ENCODE measurements at places on chromosomes 13 and 19. TPM values are rescaled to one million over a fixed set of nuclear protein-coding genes. Genes with fewer than 3 reads are reported as not detected.

DNA sequence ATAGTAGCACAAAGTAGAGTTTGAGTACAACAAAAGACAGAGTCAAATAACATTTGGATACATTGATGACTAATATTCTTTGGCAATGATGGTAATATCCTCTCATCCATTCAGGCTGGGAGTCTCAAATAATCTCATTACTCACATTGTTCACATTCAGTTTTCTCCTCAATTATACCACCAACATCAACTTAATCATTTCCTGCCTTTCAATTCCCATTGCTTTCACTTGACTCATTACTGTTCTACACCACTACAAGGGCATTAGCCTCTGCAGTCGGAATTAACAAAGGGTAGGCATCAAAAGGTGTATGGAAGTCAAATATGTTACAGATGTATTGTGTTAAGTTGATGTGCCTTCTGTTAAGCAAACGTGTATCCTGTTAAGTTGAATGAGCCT lies 518.4 kb upstream of the SLITRK1 start:
- no peaks in the 10 kb centered on the region for H3K36me3 ChIP-seq
- H3K4me1 ChIP-seq: no peaks in the 10 kb centered on the region
- H3K4me3 ChIP-seq: no peak overlapping the region
- DNase-seq: no peak

DNA sequence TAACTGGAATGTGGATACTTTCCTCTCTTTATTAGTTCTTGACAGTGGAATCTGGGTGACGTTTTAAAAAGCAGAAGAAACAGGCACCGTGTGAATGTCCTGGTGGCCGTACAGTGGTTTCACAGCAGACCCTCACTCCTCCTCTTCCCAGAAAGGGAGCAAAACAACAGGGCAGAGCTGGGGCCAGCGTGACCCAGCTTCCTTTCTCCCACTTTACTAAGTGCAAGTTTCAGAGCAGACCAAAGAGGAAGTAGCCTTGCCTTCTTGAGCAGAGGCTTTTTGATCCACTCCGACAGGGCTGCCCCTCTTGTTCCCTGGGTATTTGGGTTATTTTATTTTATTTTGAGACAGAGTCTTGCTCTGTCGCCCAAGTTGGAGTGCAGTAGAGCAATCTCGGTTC lies 19.6 kb upstream of the C19orf33 start:
- no peaks in the 10 kb centered on the region for H3K27me3 ChIP-seq
- no peak overlapping the region for H3K4me3 ChIP-seq
- no peak overlapping the region for H3K27ac ChIP-seq

INSR gene
- total RNA-seq: 0.63 TPM

DNA sequence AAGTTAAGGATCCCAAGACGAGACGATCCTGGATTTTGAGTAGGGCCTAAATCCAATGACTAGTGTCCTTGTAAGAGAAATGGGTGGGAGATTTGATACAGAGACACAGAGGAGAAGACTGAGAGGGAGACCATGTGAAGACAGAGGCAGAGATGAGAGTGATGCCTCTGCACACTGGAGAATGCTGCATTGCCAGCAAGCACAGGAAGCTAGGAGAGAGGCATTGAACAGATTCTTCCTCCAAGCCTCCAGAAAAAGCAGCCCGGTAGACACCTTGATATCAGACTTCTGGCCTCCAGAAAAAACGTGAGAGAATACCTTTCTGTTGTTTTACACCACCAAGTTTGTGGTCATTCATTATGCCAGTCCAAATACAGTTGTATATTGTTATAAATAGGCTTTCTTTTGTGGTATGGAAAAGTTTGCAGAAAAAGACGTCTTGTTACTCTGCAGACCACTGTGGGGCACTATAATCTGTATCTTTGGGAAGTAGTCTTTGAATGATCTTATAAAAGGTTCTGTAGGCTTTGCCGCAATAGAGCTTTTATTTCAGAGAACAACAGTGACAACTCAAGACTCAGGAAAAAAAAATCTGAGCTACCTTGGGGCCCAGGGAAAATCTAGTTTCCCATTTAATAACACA lies 17.9 kb upstream of the RFC3 start:
- H3K4me1 ChIP-seq: peaks cover 12% of the 10 kb centered on the region
- no peak overlapping the region for H3K4me3 ChIP-seq
- no peak overlapping the region for H3K27ac ChIP-seq
- H3K27me3 ChIP-seq: peaks cover 41% of the 10 kb centered on the region
- no peak for DNase-seq

DNA sequence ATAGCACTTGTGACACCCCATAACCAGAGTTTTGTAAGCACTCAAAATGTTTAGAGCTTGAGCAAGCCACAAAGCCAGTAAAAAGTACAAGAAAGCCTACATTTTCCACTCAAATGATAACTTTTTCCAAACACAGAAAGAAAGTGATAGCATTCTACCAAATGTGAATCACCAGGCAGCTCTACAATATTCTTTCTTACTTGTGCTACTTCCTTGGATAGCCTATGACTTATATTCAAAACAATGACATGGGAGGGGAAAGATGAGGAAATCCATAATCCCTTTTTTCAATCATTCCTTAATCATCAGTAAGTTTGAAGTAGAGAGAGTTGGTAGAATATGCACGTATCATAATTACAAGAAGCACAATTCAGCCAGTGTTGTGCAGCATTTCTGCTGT lies 650.8 kb upstream of the PCDH9 start:
- DNase-seq: no peak
- no peak overlapping the region for H3K27ac ChIP-seq
- no peaks in the 10 kb centered on the region for H3K36me3 ChIP-seq
- H3K4me3 ChIP-seq: no peak overlapping the region
- H3K27me3 ChIP-seq: no peaks in the 10 kb centered on the region

DNA sequence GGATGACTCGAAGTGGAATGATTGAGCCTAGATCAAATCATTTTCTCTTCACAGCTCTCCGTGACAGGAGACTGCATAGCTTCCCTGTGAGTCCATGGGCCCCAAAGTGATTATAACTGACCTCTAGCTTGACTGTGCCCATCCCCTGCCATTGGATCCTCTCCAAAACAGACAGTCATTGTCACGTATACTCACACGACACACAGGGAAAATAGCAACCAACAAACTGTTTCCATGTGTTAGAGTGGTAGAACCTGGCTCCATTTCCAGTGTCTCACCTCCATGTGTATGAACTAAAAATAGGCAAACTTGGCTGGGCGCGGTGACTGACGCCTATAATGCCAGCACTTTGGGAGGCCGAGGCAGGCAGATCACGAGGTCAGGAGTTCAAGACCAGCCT lies 48.8 kb upstream of the NPAS1 start:
- H3K4me1 ChIP-seq: peaks cover 41% of the 10 kb centered on the region
- no peak for DNase-seq
- H3K27ac ChIP-seq: no peak overlapping the region
- no peaks in the 10 kb centered on the region for H3K27me3 ChIP-seq
- no peak overlapping the region for H3K4me3 ChIP-seq

- no peak for DNase-seq
- no peak overlapping the region for H3K27ac ChIP-seq
- peaks cover 15% of the 10 kb centered on the region for H3K27me3 ChIP-seq
These were observed 527.9 kb downstream of the MYO16 start for GRCh38 chr13:109157275-109157674.

- no peak overlapping the region for H3K4me3 ChIP-seq
- no peak overlapping the region for H3K27ac ChIP-seq
- H3K36me3 ChIP-seq: no peaks in the 10 kb centered on the region
- H3K27me3 ChIP-seq: peaks cover 5% of the 10 kb centered on the region
- DNase-seq: no peak
These were observed 204.1 kb downstream of the KATNAL1 start for GRCh38 chr13:30103161-30103840.

- no peak for DNase-seq
- H3K36me3 ChIP-seq: peaks cover 43% of the 10 kb centered on the region
- no peaks in the 10 kb centered on the region for H3K27me3 ChIP-seq
- H3K4me3 ChIP-seq: no peak overlapping the region
- peaks cover 42% of the 10 kb centered on the region for H3K4me1 ChIP-seq
These were observed 89.5 kb downstream of the USP12 start for GRCh38 chr13:27081893-27082679.

DNA sequence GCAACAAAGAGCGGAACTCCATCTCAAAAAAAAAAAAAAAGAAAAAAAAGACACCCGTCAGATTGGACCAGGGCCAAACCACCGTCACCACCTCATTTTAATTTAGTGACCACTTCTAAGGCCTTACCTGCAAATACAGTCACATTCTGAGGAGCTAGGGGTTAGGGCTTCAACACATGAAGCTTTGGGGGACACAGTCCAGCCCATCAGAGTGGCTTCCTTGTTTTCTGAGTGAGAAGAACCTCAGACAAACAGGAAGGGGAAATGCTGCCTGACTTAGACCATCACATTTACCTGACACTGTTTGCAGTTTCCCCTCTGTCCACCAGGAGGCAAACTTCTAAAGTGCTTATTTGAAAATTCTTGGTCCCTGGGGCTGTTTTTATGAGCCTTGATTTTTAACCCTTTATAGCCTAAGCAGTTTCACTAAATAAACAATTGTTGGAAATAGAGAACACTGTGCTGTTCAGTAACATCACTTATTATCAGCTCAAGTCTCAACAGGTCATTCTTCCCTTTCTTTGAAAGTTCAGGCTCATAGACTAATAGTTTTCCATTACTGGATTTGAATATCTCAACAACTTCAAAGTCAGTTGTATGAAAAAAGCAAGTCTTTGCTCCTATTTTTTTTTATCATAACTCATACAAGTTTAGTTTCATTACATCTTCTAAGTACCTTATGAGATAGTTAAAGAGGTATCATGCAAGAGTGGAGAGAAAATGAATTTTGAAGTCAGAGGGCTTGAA lies 74.9 kb upstream of the WASF3 start:
- DNase-seq: peak; percentile 76
- peaks cover 8% of the 10 kb centered on the region for H3K4me1 ChIP-seq
- peak overlapping the region; percentile 43 for H3K27ac ChIP-seq
- H3K4me3 ChIP-seq: no peak overlapping the region

LILRA2 gene
- total RNA-seq: not detected

SYNE4 gene
- total RNA-seq: 3.2 TPM

GRK1 gene
- not detected for total RNA-seq

DNA sequence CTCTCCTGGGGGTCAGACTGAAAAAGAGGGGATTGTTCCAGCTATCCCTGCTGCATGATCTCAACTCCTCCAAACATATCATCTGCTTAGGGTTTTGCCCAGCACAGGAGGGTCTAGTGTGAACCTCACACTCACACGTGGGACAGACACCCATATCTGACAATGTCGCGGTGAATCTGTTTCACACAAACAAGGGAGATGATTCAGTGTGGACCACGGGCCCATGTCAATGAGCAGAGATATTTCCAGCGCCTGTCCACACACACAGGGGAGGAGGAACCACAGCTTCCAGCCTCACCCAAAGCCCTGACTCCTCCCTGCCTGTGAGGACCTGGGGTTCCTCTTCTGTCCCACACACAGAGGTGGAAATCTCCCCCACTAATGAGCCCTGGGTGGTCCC lies 29.6 kb upstream of the KIR3DL3 start:
- no peak for DNase-seq
- H3K27ac ChIP-seq: no peak overlapping the region
- no peaks in the 10 kb centered on the region for H3K4me1 ChIP-seq
- no peaks in the 10 kb centered on the region for H3K36me3 ChIP-seq

FAM124A gene
- total RNA-seq: 0.26 TPM

DNA sequence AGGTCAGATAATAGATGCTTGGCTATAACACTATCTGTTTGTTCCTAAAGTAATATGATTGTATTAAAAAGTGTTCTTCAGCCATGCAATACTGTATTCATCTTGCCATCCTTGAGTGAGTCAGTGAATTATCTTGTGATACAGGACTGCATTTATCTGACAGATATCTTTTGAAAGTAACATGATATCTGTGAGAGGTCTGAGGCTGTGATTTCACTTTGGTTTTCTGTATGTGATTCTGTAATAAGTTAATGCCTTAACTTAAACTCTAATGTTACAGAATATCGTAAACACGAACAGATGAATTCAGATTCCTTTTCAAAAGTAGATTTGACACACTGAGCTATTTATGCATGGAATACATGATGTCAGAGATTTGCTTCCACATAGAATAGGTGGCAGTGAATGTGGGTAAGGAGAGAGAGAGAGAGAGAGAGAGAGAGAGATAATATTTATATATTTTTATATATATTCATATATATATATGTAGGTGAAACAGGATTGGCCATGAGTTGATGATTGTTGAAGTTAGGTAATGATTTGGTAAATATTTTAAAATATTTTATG lies 97.9 kb upstream of the RNF113B start:
- H3K27ac ChIP-seq: no peak overlapping the region
- peaks cover 3% of the 10 kb centered on the region for H3K4me1 ChIP-seq
- no peak for DNase-seq
- peaks cover 5% of the 10 kb centered on the region for H3K27me3 ChIP-seq

- H3K4me1 ChIP-seq: peaks cover 51% of the 10 kb centered on the region
- peaks cover 42% of the 10 kb centered on the region for H3K36me3 ChIP-seq
- no peak for DNase-seq
- no peaks in the 10 kb centered on the region for H3K27me3 ChIP-seq
- H3K27ac ChIP-seq: no peak overlapping the region
These were observed 37.7 kb downstream of the MYO9B start for GRCh38 chr19:17113127-17113785.

C5AR2 gene
- 0.29 TPM for total RNA-seq

GRCh38 chr13:38954844-38955243 lies 35.8 kb downstream of the STOML3 start:
- peaks cover 12% of the 10 kb centered on the region for H3K27me3 ChIP-seq
- H3K4me1 ChIP-seq: peaks cover 5% of the 10 kb centered on the region
- H3K4me3 ChIP-seq: no peak overlapping the region

KLK12 gene
- total RNA-seq: not detected

DNA sequence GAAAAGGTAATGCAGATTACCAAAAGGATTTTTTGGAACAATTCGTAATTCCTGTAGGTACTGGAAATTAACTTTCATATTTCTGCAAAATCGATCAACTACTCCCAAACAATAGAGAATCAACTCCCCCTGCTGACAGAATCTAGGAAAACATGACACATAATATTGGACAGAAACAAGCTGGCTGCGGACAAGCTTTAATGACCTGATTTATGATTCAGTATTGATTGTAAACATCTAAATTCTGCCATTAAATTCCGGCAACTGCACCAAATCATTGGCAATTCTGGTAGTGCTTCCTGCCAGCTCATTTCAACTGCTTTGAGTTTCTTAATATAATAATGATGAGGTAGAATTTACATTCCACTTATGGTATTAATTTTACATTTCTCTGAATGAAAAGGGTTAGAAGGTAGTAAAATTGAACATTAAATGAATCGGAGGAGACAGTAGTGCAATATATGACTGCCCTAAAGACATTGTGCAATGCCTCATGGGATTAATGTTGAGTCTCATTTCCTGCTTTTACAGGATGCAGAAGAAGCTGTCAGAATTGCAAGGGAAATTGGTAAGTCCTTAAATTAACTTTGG lies 146.5 kb downstream of the PCCA start:
- no peak overlapping the region for H3K27ac ChIP-seq
- no peak for DNase-seq
- H3K4me3 ChIP-seq: no peak overlapping the region

- H3K36me3 ChIP-seq: no peaks in the 10 kb centered on the region
- no peak overlapping the region for H3K27ac ChIP-seq
- no peaks in the 10 kb centered on the region for H3K27me3 ChIP-seq
- H3K4me3 ChIP-seq: no peak overlapping the region
- H3K4me1 ChIP-seq: no peaks in the 10 kb centered on the region
These were observed 1361.3 kb downstream of the PCDH9 start for GRCh38 chr13:65868884-65869283.

- H3K27me3 ChIP-seq: peaks cover 38% of the 10 kb centered on the region
- H3K27ac ChIP-seq: no peak overlapping the region
- DNase-seq: no peak
- no peak overlapping the region for H3K4me3 ChIP-seq
These were observed 293.6 kb downstream of the DNAJC15 start for GRCh38 chr13:43316946-43317353.

PRR22 gene
- total RNA-seq: 6.0 TPM

TRIM28 gene
- 488 TPM for total RNA-seq

NXNL1 gene
- total RNA-seq: not detected
